ENCODE measurements at places on chromosomes 12 and 14. TPM values are rescaled to one million over a fixed set of nuclear protein-coding genes. Genes with fewer than 3 reads are reported as not detected.

- DNase-seq, result no peak
- H3K4me1 ChIP-seq, result no peaks in the 10 kb centered on the region
- no peak overlapping the region for H3K4me3 ChIP-seq
- H3K27me3 ChIP-seq, result peaks cover 30% of the 10 kb centered on the region
- H3K27ac ChIP-seq, result no peak overlapping the region
Observed at GRCh38 chr14:61197416-61197815, 83.7 kb downstream of the TMEM30B start.

- H3K4me3 ChIP-seq, result no peak overlapping the region
- H3K36me3 ChIP-seq, result no peaks in the 10 kb centered on the region
- DNase-seq, result no peak
- H3K27me3 ChIP-seq, result no peaks in the 10 kb centered on the region
- H3K27ac ChIP-seq, result no peak overlapping the region
Observed at GRCh38 chr12:17372508-17372907, 717.5 kb downstream of the RERGL start.

GRCh38 chr12:114272071-114272470 is 133.9 kb downstream of the TBX5 start:
- no peak overlapping the region for H3K4me3 ChIP-seq
- H3K27ac ChIP-seq, result no peak overlapping the region
- no peaks in the 10 kb centered on the region for H3K36me3 ChIP-seq
- peaks cover 15% of the 10 kb centered on the region for H3K27me3 ChIP-seq
- DNase-seq, result no peak

DNA sequence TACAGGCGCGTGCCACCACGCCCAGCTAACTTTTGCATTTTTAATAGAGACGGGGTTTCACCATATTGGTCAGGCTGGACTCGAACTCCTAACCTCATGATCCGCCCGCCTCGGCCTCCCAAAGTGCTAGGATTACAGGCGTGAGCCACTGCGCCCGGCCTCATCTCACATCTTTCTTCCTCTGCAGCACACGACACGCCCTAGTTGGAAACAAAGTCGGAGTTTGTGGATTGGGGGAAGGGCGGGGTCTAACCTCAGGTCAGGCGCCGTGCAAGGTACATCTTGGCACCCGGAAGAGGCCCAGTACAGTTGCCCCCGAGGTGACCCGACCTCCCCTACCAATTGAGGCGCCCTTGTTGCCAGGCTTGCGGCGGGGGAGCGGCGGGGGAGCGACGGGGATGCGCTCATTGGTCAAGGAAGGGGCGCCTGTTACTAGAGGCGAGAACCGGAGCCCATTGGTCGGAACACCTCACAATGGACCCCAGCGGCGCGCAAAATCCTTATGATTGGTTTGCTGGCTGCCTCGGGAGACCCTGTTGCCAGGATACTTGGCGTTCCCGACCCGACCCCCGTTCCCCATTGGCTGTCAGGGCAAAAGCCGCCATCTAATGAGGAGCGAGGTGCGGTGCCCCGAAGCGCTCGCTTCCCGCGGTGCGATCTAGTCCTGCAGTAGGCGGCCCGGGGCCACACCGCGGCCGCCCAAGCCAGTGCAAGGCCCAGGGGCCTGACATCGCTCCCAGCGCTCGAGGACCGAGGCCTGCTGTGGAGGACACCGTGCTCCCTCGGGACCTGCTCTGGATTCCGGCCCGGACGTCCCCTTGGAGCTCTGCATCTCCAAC is at the start of gene REC8:
TSS of gene REC8 (plus strand) at position 659 of the 839 bp plus-strand sequence. CDS start 473 bp downstream, outside the sequence.
- peak within 1 kb of the TSS; percentile 77 for H3K4me3 ChIP-seq
- peaks cover 23% of the 10 kb centered on the region for H3K36me3 ChIP-seq

GRCh38 chr12:66048835-66049537 is 81.6 kb downstream of the LLPH start:
- H3K27ac ChIP-seq, result no peak overlapping the region
- no peak overlapping the region for H3K4me3 ChIP-seq
- peaks cover 11% of the 10 kb centered on the region for H3K27me3 ChIP-seq
- DNase-seq, result no peak
- H3K4me1 ChIP-seq, result no peaks in the 10 kb centered on the region
- H3K36me3 ChIP-seq, result no peaks in the 10 kb centered on the region

The SLC2A14 gene
- total RNA-seq, result 0.29 TPM

The ZDHHC22 gene
- not detected for total RNA-seq

Data from activated CD8-positive, alpha-beta T cell treated with anti-CD3 and anti-CD28 coated beads for 36 hours (primary cell).